ENCODE measurements at places on chromosomes 4 and X.

GRCh38 chr4:145093638-145094037 lies 4.4 kb downstream of the ANAPC10 start:
- DNase-seq, result no peak

- peak; percentile 0 for DNase-seq
These were observed 519.5 kb downstream of the FGF13 start for GRCh38 chrX:138191998-138192397.

GRCh38 chr4:88697588-88698329 lies at the start of gene NAP1L5:
TSS of gene NAP1L5 (minus strand) at chr4:88697829. CDS start at chr4:88697754, 75 bp downstream.
- DNase-seq, result peak; percentile 61

DNA sequence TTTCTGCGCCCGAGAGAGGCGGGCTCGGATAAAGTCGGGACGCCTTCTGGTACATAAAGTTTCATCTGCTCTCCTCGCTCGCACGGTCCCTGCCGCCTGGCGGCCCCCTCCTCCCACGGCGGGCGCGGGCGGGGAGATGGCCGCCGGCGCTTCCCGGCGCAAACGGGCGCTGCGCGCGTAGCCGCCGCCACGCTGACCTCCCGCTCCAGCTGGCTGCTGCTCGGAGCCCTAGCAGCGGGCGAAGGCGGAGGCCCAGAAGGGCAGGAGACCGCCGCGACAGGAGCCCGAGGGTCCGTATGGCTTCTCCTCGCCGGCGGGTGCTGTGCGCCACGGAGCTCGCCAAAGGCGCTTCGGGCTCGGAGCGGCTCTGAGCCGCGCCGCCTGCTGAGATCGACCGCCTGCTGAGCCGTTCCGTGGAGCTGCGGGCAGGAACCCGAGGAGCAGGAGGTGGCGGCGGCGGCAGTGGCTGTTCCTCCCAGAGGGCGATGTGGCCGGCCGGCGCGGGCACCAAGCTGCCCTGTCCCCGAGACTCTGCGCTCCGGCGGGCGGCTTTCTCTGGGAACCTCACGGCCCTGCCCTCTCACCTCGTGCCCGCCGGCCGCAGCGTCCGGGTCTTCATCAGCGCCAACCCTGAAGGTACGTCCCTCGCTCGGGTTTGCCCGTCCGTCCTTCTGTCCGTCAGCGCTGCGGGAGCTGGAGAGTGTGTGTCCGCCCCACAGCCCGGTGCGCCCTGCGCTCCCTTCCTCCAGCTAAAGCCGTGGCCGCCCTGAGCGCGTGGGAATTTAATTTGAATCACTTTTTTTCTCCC lies at the start of gene NWD2:
TSS of gene NWD2 (plus strand) at position 161 of the 808 bp plus-strand sequence. CDS start at position 486, 325 bp downstream.
- no peak for DNase-seq

DNA sequence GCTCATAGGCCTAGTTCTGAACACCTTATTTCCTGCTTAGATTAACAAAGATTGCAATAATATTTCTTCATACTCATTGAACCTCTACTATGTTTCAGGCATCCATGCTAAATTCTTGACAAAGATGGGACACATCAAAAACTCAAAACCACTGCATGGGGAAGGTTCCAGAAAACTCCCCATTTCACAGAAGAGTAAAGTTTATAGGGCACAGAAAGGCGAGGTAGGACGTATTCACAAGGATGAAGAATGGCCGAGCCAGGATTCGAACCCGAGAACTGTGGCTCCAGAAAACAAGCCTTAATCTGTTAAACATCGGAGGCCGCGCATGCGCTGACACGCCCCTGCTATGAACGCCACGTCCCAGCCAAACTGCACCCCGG lies 688 bp downstream of the UXT start:
- no peak for DNase-seq

DNA sequence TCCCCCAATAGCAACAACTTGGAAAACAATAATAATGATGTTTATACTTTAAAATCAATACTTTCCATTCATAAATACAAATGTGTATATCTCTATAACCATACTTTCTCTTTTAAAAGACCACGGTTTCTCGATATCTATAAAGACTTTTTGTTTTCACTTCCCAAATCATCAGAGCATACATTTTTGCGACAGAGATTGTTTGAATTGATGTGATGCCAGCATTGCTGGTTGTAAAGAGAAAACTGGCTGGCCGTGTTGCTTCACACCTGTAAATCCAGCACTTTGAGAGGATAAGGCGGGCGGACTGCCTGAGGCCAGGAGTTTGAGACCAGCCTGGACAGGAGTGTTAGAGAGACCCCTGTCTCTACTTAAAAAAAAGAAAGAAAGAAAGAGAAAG lies 77.6 kb upstream of the ZNF518B start:
- no peak for DNase-seq

- DNase-seq, result no peak
These were observed 107.1 kb upstream of the ATP6AP2 start for GRCh38 chrX:40473460-40474204.

DNA sequence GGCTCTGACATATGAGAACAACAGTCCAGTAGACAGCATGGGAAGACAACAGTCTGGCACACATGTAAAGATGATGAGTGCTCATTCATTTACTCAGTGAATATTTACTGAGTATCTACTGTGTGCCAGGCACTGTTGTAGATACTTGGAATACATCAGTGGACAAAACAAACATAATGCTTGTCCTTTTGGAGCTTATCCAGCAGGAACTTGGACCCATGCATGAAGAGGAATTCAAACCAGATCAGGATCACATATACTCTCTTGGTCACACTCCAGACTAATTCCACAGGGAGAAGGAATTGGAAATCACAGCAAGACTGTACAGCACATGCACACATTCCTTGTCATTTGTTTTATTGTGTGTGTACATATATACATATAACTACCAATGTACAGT lies 217.6 kb upstream of the TTC29 start:
- no peak for DNase-seq

- no peak for DNase-seq
These were observed 109.8 kb downstream of the LUZP4 start for GRCh38 chrX:115399306-115399705.

DNA sequence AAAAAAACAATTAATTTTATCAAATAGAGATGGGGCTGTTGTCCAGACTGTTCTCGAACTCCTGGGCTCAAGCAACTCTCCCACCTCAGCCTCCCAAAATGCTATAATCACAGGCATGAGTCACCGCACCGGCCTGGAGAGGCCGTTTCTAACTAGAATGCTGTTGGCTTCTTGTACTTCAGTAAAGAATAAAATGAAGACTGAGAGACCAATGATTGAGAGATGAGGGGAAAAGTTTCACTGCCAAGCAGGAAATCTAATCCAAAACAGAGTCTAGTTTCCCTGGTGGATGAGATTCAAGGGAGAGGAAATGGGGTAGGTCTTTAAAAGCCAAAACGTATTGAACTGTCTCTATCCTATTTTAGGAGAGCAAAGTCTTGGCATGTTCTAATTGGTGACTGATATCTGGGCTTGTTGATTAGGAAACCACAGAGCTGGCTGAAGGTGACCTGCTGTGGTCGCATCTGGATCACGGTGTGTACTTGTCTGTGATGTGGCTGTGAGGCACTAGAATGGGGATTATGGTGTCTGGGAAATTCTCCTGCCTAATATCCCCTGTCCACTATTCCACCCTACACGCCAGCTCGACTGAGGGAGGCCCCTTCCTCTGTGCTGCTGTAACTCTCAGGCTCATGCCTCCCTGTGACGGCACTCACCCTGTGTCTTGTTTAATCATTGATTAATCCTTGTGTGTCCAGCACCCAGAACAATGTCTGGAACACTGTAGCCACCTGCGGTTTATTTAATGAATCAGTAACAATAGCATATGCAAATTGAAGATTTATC lies 15.0 kb upstream of the TRIM2 start:
- no peak for DNase-seq

DNA sequence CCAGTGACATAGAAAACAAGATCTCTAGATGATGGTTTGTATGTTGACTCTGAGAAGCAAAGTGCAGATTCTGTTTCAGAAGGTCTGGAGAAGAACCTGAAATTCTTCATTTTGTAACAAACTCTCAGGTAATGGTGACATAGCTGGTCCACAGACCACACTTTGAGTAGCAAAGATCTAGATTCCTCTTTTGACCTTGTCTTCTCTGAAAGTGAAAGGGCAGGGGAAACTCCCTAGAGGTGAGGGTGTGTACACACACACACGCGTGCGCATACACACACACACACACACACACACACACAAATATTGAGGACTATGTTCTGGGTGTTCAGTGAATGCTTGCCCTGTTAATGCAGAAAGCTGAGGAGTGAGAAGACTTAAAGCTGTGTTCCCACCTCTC lies 110.1 kb downstream of the NHSL2 start:
- DNase-seq, result no peak

DNA sequence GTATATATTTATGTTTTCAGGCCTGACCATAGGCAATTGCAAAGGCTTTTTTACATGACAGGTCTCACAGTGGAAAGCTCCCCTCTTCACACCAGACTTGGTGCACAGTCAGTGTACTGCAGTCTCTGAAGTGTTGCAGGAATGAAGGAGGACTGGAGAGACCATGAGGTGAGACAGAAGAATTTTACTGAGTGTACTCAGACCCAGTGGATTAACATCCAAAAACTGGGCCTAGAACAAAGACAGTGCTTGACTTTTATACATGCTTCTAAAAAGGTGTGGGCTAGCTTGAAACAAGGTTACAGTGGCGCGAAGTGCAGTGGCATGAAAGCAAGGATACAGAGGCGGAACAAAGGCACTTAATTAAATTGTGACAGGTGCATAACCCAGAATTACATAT lies 822.9 kb downstream of the RAPGEF2 start:
- no peak for DNase-seq

DNA sequence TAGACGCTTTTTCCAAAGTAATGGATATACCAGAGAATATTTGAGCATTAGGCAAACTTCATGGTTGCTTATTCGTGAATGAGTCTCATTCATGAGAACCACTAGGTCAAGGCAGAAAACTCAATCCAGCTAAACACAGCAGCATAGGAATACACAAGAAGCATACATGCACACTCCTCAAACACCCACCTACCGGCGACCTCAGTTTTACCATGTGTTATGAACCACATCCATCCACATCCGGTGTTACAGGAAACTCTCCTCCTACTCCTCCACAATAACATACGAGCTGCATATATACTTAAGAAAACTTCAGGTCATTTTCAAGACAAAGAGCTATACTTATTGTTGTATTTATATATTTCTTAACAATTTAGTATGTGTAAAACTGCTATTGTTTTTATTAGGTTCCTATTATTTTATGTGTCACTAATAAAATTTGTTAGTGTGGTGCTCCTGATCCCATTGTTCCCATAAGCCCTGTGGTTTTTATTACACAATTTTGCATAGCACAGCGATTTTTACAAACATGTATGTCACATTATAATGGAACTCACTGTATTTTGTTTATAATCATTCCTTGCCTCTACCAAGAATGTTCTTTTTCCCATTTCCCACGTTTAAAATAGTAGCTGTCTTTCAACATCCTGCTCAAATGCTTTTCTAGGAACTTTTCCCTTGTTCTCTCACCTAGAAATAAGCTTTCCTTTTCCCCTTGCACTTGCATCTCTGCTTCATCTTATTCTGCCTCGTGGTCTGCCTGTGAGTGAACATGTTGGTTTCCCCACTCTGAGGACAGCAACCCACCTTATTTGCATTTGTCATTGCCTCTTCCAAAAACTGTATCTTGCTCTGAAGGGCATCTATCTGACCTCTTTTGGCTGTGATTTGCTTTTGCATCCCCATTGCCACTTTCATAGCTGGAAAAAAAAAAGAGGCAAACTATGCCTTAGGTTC lies 48.3 kb downstream of the STBD1 start:
- no peak for DNase-seq

GRCh38 chr4:41174444-41174843 lies 39.9 kb downstream of the APBB2 start:
- DNase-seq, result no peak

DNA sequence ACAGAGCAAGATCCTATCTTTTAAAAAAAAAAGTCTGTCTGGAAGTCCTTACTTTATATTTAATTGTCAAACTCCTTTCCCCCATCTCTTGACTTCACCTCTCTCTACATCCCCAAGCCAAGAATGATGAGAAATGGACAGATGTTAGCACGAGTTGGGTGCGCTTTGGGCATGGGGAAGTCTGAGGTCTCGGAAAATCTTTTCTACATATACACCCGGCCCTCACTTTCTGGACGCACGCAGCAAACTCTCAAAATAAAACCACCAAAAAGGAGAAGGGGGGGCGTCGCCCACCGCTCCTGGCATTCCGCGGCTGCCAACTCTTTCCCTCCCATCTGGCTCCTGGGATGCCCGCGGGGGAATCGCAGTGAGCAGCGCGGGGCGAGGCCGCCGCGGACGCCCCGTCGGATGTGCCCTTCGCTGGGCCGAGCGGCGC lies 756 bp downstream of the IGFBP7 start:
- peak; percentile 34 for DNase-seq

DNA sequence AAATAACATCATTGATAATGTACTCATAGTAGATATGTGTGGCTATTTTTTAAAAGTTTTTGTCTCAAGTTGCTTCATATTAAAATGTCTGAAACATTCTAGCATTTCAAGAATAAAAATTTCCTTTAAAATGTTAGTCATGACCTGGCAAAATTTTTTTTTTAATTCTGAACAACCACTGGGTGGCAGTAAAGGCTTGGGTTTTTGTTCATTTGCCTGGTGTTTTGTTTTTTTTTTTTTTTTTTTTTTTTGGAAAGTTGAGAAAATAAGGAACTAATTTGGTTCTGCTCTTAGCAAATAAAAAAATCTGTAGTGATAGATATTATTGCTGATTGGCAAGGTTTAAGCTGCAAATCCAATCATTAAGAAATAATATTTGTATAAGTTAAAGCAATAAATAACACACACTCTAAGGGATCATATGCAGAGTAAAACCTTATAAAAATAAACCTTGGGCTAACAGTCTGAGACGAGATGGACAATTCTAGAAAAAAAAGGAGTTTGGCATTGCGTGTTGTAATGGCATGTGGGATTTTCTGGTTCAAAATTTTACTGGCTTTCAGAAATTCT lies 81.4 kb downstream of the CEP44 start:
- DNase-seq, result peak; percentile 72

- no peak for DNase-seq
These were observed 107.9 kb downstream of the ABLIM2 start for GRCh38 chr4:8050555-8051206.

DNA sequence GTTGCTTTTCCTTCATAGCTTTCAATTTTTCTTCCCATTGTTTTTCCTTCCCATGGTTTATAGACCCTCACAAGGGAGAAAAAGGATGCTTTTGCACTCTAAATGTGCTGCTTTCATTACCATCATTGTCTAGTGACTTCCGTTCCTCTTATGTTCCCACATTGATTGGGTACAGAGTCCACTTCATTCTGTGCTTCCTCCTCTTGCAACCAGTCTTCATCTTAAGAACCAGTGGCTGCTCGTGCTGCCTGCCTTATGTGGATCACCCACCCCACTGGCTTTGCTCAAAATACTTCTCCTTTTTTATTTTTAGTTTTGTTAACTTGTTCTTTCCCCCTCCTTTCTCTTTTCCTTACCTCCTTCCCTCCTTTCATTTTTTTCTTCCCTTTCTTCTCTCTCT lies 76.5 kb upstream of the BOD1L1 start:
- peak; percentile 54 for DNase-seq

GRCh38 chrX:13374364-13374763 lies 54.5 kb upstream of the ATXN3L start:
- DNase-seq, result no peak
